Endothelial cell of umbilical vein (primary cell): ENCODE measurements at places on chromosomes 5 and 9. TPM values are rescaled to one million over a fixed set of nuclear protein-coding genes. Genes with fewer than 3 reads are reported as not detected.

DNA sequence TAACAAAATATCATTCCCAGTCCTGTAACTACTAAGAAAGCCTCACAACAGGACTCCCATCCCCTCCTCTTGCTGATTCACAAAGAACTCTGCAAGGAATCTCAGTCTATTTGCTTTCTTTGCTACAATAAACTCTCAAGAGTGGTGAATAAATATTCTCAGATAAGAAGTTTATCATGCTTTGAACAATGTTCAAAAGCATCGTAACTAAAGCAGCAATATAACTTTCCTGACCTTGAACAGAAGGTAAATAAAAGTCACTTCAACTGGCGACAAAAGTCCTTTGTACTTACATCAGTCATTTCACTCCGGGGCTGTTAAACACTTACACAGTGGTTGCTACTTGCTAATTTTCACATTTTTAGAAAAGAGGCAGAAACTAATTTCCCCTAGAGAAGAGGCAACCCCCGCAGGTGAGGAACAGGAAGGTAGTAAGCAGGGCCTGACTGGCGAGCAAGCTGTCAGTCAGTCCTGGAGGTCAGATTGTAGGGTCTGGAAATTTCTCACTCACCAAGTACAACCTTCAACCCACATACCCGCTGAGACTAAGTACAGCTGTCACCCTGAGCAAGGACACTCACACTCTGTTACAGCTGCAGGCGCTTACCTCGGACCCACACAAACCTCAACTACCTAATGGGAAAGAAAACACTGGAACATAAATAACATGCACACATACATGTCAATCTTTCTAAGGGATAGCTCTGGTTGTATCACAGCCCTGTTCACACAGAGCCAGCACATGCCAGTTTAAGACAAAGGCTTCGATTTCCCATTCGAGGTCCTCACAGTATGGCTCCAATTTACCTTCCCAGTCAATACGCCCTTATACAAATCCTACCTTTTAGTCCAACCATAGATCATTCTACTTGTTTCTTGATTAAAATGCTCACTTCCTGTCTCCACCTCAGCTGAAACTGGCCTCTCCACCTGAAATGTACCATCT is 104.6 kb upstream of the RETREG1 start:
- peaks cover 2% of the 10 kb centered on the region for H3K36me3 ChIP-seq
- no peak overlapping the region for H3K4me3 ChIP-seq
- H3K27ac ChIP-seq: no peak overlapping the region
- no peak for DNase-seq
- H3K4me1 ChIP-seq: peaks cover 12% of the 10 kb centered on the region

DNA sequence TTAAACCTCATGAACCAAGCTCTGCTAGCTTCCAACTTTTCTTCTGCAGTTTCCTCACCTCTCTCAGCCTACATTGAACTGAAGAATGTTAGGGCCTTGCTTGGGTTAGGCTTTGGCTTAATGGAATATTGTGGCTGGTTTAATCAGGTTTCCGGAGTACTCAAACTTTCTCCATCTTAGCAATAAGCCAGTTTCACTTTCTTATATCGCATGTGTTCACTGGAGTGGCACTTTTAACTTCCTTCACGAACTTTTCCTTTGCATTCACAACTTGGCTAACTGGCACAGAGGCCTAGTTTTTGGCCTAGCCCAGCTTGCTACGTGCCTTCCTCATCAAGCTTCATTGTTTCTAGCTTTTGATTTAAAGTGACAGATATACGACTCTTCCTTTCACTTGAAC is 81.0 kb upstream of the MAST4 start:
- no peaks in the 10 kb centered on the region for H3K4me1 ChIP-seq
- no peaks in the 10 kb centered on the region for H3K27me3 ChIP-seq
- DNase-seq: no peak
- no peaks in the 10 kb centered on the region for H3K36me3 ChIP-seq
- no peak overlapping the region for H3K4me3 ChIP-seq
- H3K27ac ChIP-seq: no peak overlapping the region

GRCh38 chr9:120966013-120966369 is 39.4 kb upstream of the TRAF1 start:
- H3K4me1 ChIP-seq: no peaks in the 10 kb centered on the region
- no peak overlapping the region for H3K4me3 ChIP-seq
- no peak for DNase-seq
- no peaks in the 10 kb centered on the region for H3K36me3 ChIP-seq

DNA sequence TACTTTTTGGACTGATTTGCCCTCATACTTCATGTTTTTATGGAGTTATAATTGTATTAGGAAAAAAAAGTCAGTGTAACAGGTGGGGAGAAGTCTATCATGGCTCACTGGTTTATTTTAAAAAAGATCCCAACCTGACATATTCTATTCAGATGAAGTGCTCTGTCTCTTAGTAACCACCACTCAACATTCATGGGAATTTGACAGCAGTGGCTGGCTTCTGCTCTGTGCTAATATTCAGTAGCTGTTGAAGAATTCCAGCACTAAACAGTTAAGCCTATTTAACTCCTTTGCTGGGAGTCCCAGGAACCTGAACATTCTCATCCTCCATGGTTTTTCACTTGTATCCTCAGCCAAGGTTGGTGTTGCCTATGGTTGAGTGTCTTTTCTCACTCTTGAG is 23.1 kb downstream of the CMYA5 start:
- no peak for DNase-seq
- no peaks in the 10 kb centered on the region for H3K27me3 ChIP-seq
- H3K4me1 ChIP-seq: no peaks in the 10 kb centered on the region
- H3K36me3 ChIP-seq: no peaks in the 10 kb centered on the region
- H3K27ac ChIP-seq: no peak overlapping the region

- H3K4me3 ChIP-seq: no peak overlapping the region
- H3K27me3 ChIP-seq: no peaks in the 10 kb centered on the region
- no peaks in the 10 kb centered on the region for H3K36me3 ChIP-seq
- no peak for DNase-seq
- H3K27ac ChIP-seq: no peak overlapping the region
Measured at GRCh38 chr5:178984145-178985072, 10.7 kb downstream of the GRM6 start.

DNA sequence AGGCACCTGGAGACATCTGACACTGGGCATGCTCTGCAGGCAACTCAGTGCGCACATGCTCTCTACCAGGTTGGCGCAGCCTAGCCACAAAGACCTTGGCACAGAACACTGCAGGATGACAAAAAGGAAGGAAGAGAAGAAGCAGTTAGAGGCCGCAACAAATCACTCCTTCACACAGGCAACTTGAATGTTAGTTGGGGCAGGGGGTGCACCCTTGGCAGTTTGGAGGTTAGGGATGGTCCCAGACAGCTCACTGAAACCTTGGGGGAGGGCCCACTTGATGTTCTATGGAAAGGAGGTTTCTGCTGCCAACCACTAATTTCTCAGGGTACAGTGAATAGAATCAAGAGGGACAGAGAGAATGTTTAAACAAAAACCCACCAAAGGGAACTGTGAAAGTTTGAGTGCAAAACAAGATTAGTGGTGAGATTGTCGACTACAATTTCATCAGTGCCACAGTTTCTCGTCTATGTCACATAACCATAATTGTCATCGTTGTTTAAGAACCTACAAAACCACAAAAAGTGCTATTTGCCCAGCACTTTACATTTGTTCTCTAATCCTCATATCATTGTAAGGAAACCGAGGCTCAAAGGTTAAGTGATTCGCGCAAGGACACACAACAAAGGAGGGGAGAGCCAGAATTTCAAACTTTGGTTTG is 48.7 kb downstream of the FBXW11 start:
- no peak for DNase-seq
- H3K4me3 ChIP-seq: no peak overlapping the region
- H3K4me1 ChIP-seq: peaks cover 32% of the 10 kb centered on the region
- no peak overlapping the region for H3K27ac ChIP-seq
- H3K27me3 ChIP-seq: no peaks in the 10 kb centered on the region
- no peaks in the 10 kb centered on the region for H3K36me3 ChIP-seq

- no peak for DNase-seq
- peaks cover 2% of the 10 kb centered on the region for H3K36me3 ChIP-seq
- H3K27ac ChIP-seq: no peak overlapping the region
- H3K4me1 ChIP-seq: no peaks in the 10 kb centered on the region
Measured at GRCh38 chr5:78109891-78110324, 184.6 kb downstream of the AP3B1 start.

- H3K36me3 ChIP-seq: no peaks in the 10 kb centered on the region
- H3K27ac ChIP-seq: no peak overlapping the region
- no peaks in the 10 kb centered on the region for H3K27me3 ChIP-seq
- peak; percentile 28 for DNase-seq
Measured at GRCh38 chr5:44536650-44537260, 147.5 kb upstream of the FGF10 start.

DNA sequence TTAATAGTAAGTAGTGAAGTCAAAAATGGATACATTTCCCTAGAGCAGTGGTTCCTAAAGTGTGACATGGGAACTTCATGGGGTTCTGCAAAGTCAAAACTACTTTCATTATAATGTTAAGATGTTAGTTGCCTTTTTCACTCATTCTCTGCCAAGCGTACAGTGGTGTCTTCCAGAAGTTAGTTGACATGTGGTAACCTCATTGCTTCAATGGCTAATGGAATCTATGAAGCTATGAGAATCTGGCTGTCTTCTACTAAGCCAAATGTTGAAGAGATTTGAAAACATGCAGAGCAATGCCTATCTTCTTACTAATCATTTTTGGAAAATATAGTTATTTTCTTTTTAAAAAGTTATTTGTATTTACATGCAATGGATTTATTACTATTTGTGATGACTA is 111.8 kb downstream of the SLC12A2 start:
- peaks cover 10% of the 10 kb centered on the region for H3K4me1 ChIP-seq
- no peaks in the 10 kb centered on the region for H3K36me3 ChIP-seq
- DNase-seq: no peak
- H3K27ac ChIP-seq: no peak overlapping the region

DNA sequence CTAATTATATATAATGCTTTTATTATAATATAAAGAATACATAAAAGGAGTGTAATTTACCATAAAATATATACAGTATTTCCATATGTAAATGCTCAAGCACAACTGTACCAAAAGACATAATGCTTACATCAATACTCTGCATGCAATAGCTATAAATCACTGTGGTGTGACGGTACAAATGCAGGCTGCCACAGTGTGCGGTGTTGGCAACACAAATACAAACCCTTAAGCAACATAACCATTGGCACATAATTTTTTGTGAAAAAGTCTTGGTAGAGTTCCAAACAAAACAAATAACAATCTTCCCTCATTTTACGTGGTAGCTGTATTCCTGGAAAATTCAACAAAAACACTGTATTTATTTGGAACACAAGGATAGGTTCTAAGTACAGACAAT is 1.9 kb upstream of the SHISAL2B start:
- H3K27ac ChIP-seq: no peak overlapping the region
- DNase-seq: no peak
- H3K27me3 ChIP-seq: peaks cover 34% of the 10 kb centered on the region
- H3K4me3 ChIP-seq: no peak overlapping the region
- no peaks in the 10 kb centered on the region for H3K36me3 ChIP-seq

GRCh38 chr5:179599566-179599965 is 23.9 kb downstream of the HNRNPH1 start:
- H3K27ac ChIP-seq: no peak overlapping the region
- H3K36me3 ChIP-seq: peaks cover 40% of the 10 kb centered on the region
- no peaks in the 10 kb centered on the region for H3K27me3 ChIP-seq
- H3K4me3 ChIP-seq: no peak overlapping the region
- no peak for DNase-seq
- H3K4me1 ChIP-seq: no peaks in the 10 kb centered on the region

GRCh38 chr5:97936231-97936630 is 753.2 kb upstream of the RIOK2 start:
- H3K4me3 ChIP-seq: no peak overlapping the region
- no peaks in the 10 kb centered on the region for H3K27me3 ChIP-seq
- H3K27ac ChIP-seq: no peak overlapping the region
- no peaks in the 10 kb centered on the region for H3K4me1 ChIP-seq

GRCh38 chr5:74054139-74054538 is 428.1 kb downstream of the ARHGEF28 start:
- H3K36me3 ChIP-seq: no peaks in the 10 kb centered on the region
- no peak overlapping the region for H3K27ac ChIP-seq
- H3K27me3 ChIP-seq: peaks cover 2% of the 10 kb centered on the region
- H3K4me3 ChIP-seq: no peak overlapping the region
- no peaks in the 10 kb centered on the region for H3K4me1 ChIP-seq

DNA sequence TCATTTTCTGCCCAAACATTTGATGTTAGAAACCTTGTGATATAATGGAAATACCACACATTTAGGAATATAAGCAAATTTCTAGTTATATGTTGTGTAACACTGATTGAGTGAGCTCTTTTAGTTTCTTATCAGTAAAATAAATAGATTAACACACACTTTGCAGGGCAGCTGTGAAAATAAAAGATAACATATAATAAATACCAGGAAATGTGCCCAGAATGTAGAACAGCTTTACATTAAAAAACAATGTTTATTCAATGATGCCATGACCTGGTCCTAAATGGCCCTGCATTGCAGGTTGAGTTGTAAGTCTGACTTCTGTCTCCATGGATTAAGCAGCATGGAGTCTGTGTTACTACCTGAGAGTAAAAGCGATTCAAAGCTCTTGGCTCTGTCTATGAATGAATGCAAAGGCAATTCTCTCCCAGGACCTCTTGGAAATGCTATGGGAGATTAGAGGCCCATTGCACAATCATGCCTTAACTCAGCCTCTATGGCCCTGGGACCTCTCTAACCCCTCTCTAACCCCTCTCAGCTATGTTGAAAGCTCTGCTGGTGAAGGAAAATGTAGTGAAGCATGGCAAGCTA is 296.0 kb upstream of the ACTBL2 start:
- H3K4me1 ChIP-seq: peaks cover 37% of the 10 kb centered on the region
- H3K27me3 ChIP-seq: no peaks in the 10 kb centered on the region
- H3K4me3 ChIP-seq: no peak overlapping the region
- H3K27ac ChIP-seq: peak overlapping the region; percentile 71

- H3K4me1 ChIP-seq: peaks cover 72% of the 10 kb centered on the region
- H3K4me3 ChIP-seq: no peak overlapping the region
- H3K27ac ChIP-seq: peak overlapping the region; percentile 76
- H3K36me3 ChIP-seq: no peaks in the 10 kb centered on the region
- peak; percentile 92 for DNase-seq
Measured at GRCh38 chr9:131402738-131403492, 9.0 kb downstream of the PRRC2B start.

GRCh38 chr5:36152324-36153297 is 700 bp downstream of the SKP2 start:
- no peaks in the 10 kb centered on the region for H3K36me3 ChIP-seq
- H3K27me3 ChIP-seq: no peaks in the 10 kb centered on the region
- H3K4me3 ChIP-seq: peak overlapping the region; percentile 84
- peak overlapping the region; percentile 2 for H3K27ac ChIP-seq

DNA sequence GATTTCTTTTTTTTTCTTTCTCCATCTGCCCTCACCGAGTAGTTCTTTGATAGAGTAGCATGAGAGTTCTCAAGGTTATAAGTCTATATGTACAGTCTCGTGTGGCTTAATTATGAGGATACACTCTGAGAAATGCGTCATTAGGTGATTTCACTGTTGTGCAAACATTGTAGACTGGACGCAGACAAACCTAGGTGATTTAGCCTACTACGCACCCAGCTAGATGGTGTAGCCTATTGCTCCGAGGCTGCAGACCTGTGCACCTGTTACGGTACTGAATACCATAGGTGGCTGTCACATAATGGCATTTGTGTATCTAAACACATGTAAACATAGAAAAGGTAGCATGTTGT is 26.9 kb upstream of the CORO2A start:
- no peak for DNase-seq
- peaks cover 15% of the 10 kb centered on the region for H3K4me1 ChIP-seq
- no peak overlapping the region for H3K4me3 ChIP-seq
- no peaks in the 10 kb centered on the region for H3K36me3 ChIP-seq

SURF4 gene
- total RNA-seq: 216 and 230 TPM in 2 replicates

FCN2 gene
- not detected in 2 replicates for total RNA-seq

SLC1A1 gene
- total RNA-seq: 6.5 and 8.3 TPM in 2 replicates

FAM221B gene
- not detected in 2 replicates for total RNA-seq

COX7C gene
- 383 and 406 TPM in 2 replicates for total RNA-seq

PCDHB2 gene
- total RNA-seq: 0.23 and 0.58 TPM in 2 replicates
